ENCODE measurements at places on chromosomes 16 and 17.

DNA sequence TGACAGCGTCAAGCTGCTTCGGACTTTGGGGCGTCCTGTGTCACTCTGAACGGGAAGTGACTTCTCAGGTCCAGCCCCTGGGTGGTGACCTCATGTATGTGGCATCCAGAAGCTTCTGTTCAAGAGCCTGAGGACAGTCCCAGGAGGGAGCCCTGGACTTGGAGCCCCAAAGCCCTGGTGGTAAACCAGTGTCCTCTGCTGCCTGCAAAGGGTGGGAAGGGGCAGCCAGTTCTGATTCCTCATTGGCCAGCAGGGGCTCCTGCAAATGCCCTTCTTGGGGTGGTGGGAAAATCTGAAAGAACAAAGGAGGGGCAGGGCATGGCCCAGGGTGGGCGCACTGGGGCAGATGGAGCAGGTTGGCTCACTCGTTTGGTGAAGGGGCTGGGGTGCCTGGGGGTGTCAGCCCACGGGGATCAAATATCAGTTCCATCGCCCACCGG lies 1.6 kb downstream of the OSGIN1 start:
- no peak for DNase-seq

- DNase-seq, result no peak
Measured at GRCh38 chr16:88022076-88023042, 71.1 kb downstream of the BANP start.

DNA sequence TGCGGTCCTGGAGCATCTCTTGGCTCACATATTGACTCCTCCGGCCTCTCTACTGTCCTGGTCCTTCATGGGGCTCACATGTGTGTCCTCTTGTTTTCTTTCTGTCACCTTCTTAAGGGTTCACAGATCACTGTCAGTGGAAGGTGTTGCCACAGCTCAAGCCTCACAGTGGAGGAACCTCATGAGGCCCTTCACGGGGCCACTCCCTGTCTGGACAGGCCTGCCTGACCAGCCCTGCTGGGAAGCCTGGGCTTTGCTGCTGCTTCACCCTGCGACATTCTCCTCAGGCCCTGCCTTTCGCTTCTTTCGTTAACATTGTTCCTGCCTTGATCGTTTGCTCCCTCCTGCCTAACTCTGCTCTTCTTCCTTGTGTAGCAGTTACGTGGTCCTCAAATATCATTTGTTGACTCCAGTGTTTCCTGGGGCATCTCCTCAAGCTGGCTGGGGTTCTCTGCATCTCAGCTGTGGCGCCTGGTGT lies 55.9 kb downstream of the WDR45B start:
- no peak for DNase-seq

GRCh38 chr17:9948928-9949327 lies 43.9 kb upstream of the RCVRN start:
- no peak for DNase-seq

- no peak for DNase-seq
Measured at GRCh38 chr16:87006789-87007745, 310.1 kb downstream of the C16orf95 start.

DNA sequence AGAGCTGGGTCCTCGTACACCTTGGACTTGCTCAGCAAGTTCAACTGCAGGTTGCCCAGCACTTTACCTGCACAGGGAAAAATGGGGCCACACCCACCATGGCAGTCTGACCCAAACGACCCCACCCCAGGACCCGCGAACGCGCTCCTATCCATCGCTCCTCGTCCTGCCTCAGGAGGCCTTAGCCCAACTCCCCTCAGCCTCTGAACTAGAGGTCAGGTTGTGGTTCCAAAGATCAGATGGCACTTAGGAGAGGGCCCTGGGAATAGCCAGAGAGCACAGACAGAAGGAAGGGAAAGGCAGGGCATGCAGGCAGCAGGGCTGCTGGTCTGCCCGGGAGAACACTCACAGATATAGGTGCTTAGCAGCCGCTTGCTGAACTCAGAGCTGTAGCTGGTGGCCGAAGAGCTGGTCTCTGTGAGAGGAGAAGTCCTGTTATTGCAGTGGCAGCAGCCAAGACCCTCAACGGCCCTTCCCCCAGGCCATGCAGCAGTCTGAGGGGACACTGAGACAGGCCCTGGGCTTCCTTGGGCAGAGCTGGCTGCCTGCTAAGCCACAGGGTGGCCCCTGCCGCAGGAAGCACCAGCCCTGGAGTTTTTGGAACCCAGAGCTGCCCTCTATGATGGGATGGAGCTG lies 6.9 kb downstream of the ZACN start:
- no peak for DNase-seq

GRCh38 chr17:80352216-80352895 lies 62.6 kb upstream of the ENDOV start:
- DNase-seq, result no peak

GRCh38 chr16:80746231-80746630 lies 58.2 kb downstream of the CDYL2 start:
- DNase-seq, result no peak

DNA sequence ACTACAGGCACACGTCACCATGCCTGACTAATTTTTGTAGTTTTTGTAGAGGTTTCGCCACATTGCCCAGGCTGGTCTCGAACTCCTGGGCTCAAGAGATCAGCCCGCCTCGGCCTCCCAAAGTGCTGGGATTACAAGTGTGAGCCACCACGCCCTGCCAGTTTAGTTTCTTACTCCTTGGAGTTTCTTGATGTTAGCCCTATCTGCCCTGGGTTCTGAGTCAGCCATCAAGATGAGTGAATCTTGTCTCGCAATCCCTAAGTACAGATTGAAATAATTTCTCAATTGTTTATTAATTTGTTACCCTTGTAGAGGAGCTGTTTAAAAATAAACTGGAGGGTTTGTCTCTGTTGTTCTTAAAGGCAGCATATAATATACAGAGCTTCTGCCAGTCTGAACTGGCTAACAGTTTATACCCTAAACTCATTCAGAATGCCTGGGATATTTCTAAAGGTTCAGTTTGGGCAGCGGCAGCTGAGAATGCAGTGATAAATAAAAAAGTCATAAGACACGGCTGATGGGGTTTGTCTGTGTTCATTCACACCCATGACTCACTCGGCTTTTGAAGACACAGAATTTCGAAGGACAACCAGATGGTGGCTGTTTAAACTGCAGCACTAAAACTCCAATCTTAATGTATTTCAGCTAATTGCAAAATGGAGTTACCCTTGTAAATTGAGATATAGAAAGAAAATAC lies 39.6 kb downstream of the GPRC5B start:
- no peak for DNase-seq

DNA sequence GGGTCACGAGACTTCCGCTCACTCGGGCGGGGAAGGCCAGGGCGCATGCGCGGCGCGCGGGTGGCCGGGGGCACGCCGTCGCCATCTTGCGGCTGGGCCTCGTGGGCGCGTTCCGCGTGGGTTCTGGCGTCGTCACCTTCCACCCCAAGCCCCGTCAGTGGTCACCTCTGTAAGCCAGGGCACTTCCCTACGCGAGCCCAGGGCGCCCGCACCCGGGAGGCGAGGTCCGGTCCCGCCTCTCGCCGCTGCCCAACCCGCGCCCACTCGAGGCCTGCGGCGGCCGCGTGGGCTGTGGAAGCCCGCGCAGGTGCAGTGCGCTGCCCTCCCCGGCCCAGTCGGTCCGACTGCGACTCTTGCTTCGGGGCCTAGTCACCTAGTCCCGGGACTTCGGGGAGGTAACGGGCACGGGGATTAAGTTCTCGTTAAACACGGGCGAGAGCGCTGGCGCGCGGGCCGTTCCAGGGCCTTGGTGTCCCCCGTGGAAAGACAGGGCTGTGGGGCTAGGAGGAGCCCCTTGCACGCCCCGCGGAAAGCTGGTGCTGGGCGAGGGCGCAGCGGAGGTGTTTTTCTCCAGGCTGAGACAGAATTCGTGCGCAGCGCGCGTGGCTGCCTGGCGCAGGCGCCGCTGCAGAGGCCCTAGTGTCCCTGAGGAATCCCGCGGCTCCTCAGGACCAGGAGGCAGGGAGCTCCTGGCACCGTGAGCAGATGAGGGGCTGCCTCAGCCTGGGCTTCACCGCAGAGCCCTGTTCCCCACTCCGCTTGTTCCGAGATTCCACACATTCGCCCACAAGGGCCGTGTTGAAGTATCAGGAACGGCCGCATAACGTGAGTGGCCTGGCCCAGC lies 472 bp upstream of the ARHGDIA start:
- DNase-seq, result no peak

DNA sequence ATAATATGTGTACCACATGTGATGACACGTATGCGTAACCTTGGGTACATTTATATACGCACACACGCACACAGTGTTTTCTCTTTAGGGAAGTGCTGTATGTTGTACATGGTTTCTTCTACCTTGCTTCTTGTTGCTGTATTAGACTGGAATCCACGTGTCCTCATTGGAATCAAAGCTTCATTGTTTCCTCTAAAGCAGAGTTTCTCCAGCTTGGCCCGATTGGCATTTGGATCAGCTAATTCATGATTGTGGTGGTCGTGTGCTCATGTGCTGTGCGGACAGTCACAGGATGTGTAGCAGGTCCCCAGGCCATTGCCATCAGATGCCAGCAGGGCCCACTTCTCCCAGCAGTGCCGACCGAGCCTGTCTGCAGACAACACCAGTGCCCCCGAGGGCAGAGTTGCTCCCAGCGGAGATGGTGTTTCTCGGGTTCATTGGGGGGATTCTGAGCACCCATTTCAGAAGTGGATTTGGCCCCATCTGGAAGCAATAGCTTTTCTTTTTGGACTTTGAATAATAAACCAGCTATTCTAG lies 148.4 kb downstream of the RPTOR start:
- DNase-seq, result no peak

GRCh38 chr16:85090181-85090580 lies 22.1 kb downstream of the CIBAR2 start:
- no peak for DNase-seq

DNA sequence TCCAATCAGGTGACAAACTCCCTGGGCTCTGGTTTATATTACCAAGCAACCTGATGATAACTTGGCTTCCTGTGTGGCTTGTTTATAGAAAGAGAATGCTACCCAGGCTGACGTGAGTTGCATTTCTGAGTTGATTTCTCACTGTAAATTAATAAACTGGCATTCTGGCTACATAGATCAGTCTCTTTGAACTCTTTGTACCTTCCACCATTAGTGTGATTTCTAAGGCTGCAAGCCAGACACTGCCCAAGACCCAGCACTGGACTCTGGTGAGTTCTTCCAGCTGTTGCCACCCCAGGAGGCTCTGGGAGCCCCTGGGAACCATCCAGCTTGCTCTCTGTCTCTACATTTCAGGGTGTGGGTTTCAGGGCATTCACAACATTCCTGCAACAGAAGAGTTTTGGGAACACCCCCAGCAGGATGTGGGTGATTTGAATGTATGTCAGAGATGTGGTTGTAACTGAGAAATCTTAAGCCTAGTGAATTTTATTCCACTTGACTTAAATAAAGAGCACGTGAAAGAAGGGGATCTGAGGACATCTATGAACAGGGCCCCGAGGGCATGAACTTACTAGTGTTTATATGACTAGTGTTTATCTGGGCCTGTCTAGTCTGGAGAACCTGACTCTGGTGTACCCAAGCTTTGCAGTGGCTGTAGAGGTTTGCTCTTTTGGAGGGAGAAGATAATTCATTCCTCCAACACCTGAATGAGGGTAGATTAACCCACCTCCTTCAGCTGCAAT lies 30.3 kb upstream of the LRRC37A start:
- DNase-seq, result no peak

GRCh38 chr17:70053241-70054234 lies 21.5 kb upstream of the KCNJ16 start:
- DNase-seq, result no peak

GRCh38 chr17:43151880-43152456 lies 19.0 kb upstream of the NBR1 start:
- no peak for DNase-seq

GRCh38 chr16:87735270-87736007 lies 30.3 kb downstream of the KLHDC4 start:
- DNase-seq, result no peak

- no peak for DNase-seq
Measured at GRCh38 chr17:394718-395095, 42.1 kb upstream of the RPH3AL start.

- DNase-seq, result no peak
Measured at GRCh38 chr17:38896346-38896954, 26.6 kb downstream of the LASP1 start.

DNA sequence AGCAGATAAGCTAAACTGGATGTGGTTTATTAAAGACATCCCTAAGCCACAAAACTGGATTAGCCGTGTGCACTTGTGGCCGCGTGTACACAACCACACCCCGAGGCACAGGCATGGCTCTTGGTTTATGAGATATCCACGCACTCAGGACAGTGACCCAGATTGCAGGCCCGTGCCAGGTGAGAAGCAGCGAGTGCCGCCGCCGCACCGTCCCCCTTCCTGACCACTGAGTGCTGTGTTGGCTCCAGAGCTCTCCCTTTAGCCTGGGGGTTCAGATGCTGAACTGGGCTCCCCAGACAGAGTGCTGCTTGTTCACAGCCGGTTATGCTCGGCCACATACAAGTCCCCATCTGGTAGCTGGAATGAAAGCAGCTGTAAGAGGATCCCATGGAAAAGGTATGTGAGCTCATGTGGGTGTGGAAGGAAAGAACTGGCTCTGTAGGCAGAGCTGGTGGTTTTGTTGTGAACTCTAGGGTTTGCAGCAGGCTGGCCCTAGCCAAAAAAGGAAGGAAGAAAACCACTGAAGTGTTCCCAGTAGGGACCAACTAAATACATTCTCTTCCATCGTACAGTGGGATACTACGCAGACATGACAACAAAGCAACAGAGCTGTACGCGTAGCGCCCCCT lies 29.5 kb downstream of the KNOP1 start:
- DNase-seq, result no peak

- DNase-seq, result no peak
Measured at GRCh38 chr16:85483424-85483823, 129.7 kb upstream of the GSE1 start.

GRCh38 chr17:28395968-28396367 lies 10.0 kb downstream of the SLC46A1 start:
- no peak for DNase-seq

- no peak for DNase-seq
Measured at GRCh38 chr17:17745476-17746455, 64.5 kb downstream of the RAI1 start.

DNA sequence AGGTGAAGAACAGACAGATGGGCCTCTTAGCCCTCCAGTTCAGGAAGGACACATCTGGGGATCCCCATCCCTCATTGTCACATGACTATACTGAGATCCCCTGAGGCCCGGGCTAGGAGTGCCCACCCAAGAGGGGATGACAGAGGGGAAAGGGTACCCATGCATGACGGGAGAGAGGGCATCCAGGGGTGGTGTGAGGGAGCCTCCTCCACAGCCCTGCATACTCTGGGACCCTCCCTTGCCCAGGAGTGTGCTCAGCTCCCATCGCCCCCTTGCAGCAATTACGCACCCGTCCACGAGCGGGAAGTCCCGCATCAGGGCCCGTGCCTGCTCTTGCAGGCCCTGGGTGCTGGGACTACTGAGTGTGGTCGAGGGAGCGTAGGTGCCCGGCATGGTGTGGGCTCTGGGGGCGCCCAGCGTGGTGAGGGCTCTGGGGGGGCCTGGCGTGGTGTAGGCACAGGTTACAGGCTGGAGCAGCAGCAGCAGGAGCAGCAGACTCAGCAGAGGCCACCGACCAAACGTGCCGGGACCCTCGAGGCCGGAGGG lies 6.5 kb downstream of the DPEP2 start:
- no peak for DNase-seq

GRCh38 chr17:21368545-21369246 lies 7.5 kb upstream of the KCNJ12 start:
- DNase-seq, result no peak

- no peak for DNase-seq
Measured at GRCh38 chr16:8044796-8045195, 545.5 kb downstream of the TMEM114 start.

GRCh38 chr16:84347161-84347560 lies 21.2 kb upstream of the ATP2C2 start:
- DNase-seq, result no peak

Data from esophagus squamous epithelium (tissue), 5 donors.